DMS79 treated with DMSO at 0.1 percent for 48 hours (cell line): ENCODE measurements at places on chromosomes 3 and 15.

DNA sequence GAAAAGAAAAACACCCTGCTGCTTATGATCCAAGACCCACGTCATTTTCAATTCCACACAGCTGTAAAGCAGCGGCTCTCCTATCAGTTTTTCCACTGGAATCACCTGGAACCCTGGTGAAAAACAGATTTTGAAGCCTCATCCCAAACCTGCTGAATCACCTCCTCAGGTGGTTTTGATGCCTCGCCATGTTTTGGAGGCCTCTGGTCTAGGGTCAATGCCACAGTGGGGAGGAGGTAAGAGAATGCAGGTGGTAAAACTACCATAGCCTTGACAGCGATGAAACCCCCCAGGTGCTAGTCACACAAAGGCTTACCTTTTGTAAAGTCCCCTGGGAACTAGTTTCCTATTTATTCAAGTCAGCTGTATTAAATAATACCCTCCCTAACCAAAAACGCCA is 24.8 kb downstream of the MYO1E start:
- DNase-seq: no peak

DNA sequence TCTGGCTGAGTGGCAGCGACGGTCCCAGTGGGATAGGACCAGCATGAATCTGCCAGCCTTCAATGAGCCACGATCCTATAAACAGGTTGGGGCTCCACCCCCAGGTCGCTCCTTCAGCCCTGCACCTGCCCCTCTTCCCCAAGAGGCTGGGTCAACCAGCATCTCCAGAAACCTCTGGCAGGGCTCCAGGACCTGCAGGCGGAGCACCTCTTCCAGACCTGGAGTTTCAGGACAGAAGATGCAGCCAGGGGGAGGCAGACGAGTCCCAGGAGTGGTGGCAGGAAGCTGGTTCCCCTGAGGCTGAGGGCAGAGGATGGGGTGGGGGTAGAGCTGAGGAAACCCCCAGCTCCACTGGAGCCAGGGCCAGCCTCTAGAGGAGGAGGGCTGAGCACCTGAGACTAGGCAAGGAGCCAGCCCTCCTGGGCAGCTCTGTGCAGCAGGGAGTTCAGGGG is at the start of gene PLA2G4D:
Gene PLA2G4D (minus strand): TSS at position 51 of the 452 bp plus-strand sequence. CDS start 103 bp downstream, outside the sequence.
- peak; percentile 89 for DNase-seq

DNA sequence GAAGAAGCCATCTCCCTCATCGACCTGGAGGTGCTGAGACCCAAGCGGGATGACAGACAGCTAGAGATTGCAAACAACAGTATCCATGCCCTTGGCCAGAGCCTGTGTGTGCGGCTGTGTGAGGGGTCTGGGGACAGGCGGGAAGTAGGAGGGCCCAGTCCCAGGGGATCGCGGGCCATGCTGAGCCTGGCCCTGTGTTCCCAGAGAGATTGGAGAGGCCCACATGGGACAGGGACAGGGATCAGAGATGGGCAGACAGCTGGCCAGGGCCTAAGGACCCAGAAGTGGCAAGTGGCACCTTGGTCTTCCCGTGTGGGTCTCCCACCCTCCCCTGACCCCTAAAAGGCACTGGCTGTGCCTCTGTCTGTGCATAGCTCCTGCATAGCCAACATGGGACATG is 10.9 kb upstream of the RHO start:
- no peak for DNase-seq

DNA sequence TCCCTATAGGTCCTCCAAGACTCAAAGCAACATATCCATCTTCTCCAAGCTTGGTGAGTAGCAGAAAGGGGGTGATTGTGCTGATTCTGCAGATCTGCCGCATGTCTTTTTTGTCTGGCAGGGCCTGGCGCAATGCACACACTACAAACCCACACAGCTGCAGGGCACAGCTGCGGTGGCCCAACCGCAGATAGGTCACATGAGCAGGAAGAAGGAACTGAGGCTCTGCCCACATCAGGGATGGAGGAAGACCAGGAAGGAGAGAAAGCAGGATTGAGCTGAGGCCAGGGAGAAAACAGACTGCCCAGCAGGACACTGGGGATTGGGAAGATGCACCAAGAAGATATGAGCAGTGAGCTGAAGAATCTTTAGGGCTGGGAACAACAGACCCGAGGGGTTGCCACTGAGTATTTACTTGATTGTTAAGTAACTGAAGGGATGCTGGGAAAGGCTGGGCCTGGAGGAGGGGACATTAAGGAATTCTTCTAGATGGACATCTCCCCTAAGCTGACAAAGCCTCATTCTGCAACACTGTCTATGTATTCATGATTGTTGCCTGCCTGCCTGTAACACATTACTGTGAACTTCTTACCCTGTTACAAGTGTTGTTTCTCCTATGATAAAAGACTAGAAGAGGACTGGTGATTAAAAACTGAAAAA is 126.7 kb downstream of the MYLK start:
- DNase-seq: peak; percentile 60

- no peak for DNase-seq
Observed at GRCh38 chr15:81766829-81767475, 278.9 kb downstream of the MEX3B start.

- no peak for DNase-seq
Observed at GRCh38 chr3:23055733-23056376, 147.3 kb upstream of the UBE2E2 start.

DNA sequence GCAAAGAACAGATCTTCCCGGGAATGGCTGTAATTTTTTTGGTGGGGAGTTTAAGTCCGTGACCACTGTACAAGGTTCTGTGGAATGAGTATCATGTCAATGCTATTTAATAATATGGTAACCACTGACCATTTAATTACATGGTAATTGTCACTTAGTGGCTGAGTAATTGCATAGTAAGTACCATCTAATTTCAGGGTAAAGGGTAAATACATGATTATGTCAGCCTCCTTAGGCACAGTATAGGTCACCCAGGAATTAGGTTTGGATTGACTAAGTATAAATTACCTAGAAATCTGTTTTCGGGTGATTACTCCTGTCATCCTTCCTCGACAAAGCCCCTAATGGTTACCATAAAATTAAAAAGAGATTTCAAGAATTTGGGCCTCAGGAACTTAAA is 120.1 kb upstream of the AGBL1 start:
- no peak for DNase-seq

DNA sequence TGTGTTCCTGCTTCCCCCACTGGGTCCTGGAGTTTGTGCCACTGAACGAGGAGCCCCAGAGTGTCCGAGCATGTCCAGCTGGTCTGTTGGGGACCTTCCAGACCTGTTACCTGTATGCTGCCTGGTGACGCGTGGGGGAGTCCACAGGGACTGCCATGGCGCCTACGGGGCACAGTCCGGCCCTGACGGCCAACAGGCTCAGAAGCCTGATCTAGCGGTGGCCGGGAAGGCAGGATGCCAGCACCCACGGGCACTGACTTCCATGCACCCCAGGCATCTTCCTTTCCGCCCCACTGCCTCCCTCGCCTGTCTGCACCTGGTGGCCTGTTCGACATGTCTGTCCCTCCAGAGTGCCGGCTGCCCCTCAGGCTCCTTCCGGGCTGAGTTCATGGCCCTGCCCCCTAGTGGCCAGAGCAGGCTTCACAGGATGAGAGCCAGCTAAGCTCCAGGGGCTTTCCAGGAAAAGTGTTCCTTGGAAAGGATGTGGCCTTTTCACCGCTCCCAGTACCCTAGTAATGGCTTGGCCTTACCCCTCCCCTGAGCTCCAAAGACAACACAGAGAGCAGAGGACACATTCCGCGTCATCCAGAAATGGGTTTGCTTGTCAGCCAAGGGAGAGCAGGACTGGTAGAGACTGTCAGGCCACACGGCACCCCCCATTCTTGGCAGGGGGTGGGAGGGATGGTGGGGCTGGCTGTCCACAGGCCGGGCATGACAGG is 35.7 kb downstream of the NGRN start:
- no peak for DNase-seq

DNA sequence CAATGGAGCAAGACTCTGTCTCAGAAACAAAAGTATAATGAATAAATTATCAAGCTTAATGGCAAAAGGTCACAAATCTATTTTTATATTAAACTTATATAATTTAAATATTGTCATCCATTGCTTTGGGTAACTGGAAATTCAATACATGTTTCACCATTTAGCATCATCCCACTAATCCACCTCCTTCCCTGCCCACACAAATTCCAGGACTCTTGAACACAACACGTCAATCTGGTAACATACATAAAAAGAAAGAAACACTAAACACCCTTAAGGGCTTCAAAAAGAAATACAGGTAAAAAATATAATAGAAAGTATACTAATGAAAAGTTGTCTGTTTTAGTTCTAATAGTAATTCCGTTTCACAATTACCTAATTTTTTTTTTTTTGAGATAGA is 149.4 kb downstream of the STAG1 start:
- no peak for DNase-seq

GRCh38 chr15:25936004-25936403 is 72.9 kb upstream of the ATP10A start:
- no peak for DNase-seq

GRCh38 chr3:116809208-116809607 is 99.6 kb downstream of the TUSC7 start:
- no peak for DNase-seq

GRCh38 chr3:158727206-158728060 is 4.8 kb downstream of the RARRES1 start:
- peak; percentile 63 for DNase-seq

DNA sequence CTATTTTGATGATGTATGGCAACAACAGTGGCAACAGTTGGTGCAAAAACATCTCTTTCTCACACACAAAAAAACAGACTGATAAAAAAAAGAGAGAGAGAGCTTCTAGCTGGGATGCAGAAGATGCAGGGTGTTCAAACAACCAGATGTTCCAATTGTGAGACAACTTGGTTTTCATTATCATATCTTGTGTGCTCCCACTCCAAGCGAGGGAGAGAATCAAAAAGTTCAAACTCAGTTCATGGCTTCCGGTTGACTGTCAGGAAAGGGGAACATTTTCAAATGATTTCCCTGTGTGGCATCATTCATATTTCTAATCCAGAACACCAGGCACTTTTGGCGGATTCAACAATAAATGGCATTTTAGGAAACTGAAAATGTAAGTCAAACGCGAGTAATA is 72.1 kb downstream of the RSL24D1 start:
- DNase-seq: no peak

DNA sequence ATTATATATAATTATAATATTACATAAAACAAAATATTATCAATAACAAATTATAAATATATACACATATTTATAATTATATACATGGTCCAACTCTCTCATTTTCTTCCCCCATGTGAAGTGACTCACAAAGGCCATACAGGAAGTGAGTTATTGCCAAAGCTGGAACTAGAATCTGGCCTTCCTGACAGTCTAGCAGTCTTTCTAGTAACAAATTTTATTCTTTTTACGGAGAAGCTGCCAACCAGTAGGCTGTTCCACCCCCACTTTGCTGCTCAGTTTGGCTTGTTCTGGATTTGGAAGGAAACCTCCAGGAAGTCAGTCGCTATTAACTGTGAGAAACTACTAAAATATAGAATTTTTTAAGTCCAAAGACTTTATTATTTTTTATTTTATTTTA is 79.6 kb downstream of the DHX36 start:
- no peak for DNase-seq

DNA sequence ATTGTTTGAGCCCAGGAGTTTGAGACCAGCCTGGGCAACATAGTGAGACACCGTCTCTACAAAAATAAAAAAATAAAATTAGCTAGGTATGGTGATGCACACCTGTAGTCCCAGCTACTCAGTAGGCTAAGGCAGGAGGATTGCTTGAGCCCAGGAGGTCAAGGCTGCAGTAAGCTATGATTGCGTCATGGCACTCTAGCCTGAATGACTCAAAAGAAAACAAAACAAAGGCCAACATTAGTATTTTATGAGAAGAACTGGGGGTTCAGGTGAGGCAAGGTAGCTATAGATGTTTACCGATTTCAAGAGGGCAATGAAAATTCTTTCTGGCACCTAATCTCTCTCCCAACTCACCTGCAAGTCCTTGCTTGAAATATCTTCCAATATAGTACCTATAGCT is 77.2 kb downstream of the GREM1 start:
- no peak for DNase-seq

DNA sequence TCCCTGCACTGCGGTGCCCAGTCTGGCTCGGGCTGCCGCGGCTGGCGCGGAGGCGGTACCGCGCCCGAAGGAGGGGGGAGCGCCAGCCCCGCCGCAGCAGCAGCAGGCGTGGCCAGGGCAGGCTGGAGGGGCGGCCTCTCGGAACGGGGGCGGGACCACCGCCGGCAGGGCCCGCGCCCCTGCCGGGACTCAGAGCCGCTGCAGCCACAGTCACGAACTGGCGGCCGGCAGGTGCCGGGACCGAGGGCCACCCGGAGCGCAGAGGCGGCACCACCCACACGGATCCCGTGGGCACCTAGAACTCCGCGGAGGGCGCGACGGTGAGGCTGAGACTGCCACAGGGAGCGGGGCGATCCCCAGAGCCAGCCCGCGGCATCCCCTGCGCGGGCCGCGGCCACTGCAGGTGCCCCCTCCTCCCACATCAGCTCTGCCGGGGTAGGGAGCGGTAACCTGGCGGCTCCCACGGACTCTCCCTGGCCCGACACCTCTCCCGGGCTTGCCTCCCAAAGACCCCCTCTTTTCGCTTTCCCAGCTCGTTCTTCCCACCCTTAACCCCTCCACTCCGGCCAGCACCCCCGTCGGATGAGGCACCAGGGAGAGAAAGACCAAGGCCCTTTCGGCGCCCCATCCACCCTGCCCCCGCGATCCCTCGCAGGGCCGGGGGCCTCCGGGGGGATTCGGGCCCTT is at the start of gene VWA5B2:
Gene VWA5B2 (plus strand): TSS at position 192 of the 687 bp plus-strand sequence. CDS start 944 bp downstream, outside the sequence.
- peak; percentile 38 for DNase-seq

DNA sequence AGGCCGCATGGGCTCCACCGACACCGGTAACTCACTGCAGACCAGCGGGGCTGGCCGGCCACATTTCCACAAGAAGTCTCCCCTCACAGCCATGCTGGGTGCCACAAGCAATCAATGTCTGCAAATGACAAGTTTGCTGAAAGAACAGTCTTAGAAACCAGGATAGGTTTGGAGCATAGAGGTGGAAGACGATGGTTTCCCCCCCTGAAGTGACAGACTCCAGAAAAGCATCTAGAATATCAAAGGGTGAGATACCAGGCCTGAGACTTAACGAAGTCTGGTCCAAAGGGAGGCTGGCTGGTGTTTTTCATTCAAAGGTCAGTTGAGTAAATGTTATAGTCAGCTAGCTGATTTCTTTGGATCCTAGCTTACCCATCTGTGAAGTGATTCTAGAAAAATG is 50.0 kb upstream of the WNT5A start:
- DNase-seq: no peak
